Thymus (tissue), 14 donors: ENCODE measurements at places on chromosomes 16 and 17.
A peak's percentile ranks its signal among the peaks of the same experiment; 100 is the strongest.

- no peak overlapping the region for H3K4me3 ChIP-seq
- H3K4me1 ChIP-seq, result peaks cover 11% of the 10 kb centered on the region
- DNase-seq, result no peak
- no peaks in the 10 kb centered on the region for H3K27me3 ChIP-seq
- H3K27ac ChIP-seq, result no peak overlapping the region
- no peaks in the 10 kb centered on the region for H3K36me3 ChIP-seq
These were observed 1.2 kb upstream of the FAM222B start for GRCh38 chr17:28843816-28844148.

- H3K4me3 ChIP-seq, result no peak overlapping the region
- H3K27ac ChIP-seq, result no peak overlapping the region
- no peaks in the 10 kb centered on the region for H3K27me3 ChIP-seq
- H3K36me3 ChIP-seq, result no peaks in the 10 kb centered on the region
These were observed 11.6 kb upstream of the RNF213 start for GRCh38 chr17:80248894-80249710.

GRCh38 chr17:17672453-17673368 is 8.5 kb upstream of the RAI1 start:
- H3K27me3 ChIP-seq, result no peaks in the 10 kb centered on the region
- no peak overlapping the region for H3K4me3 ChIP-seq
- H3K27ac ChIP-seq, result no peak overlapping the region
- peaks cover 68% of the 10 kb centered on the region for H3K4me1 ChIP-seq
- no peak for DNase-seq

- peaks cover 32% of the 10 kb centered on the region for H3K27me3 ChIP-seq
- peaks cover 8% of the 10 kb centered on the region for H3K4me1 ChIP-seq
- peak overlapping the region; percentile 59 for H3K4me3 ChIP-seq
- DNase-seq, result no peak
- H3K36me3 ChIP-seq, result peaks cover 4% of the 10 kb centered on the region
- H3K27ac ChIP-seq, result peak overlapping the region; percentile 36
These were observed 11.4 kb downstream of the HSD3B7 start for GRCh38 chr16:30996324-30996984.

GRCh38 chr17:44002141-44002848 is 2.1 kb upstream of the NAGS start:
- no peak overlapping the region for H3K27ac ChIP-seq
- no peak overlapping the region for H3K4me3 ChIP-seq
- H3K27me3 ChIP-seq, result peaks cover 46% of the 10 kb centered on the region
- no peak for DNase-seq
- H3K4me1 ChIP-seq, result peaks cover 10% of the 10 kb centered on the region

- peaks cover 8% of the 10 kb centered on the region for H3K36me3 ChIP-seq
- H3K27me3 ChIP-seq, result no peaks in the 10 kb centered on the region
- DNase-seq, result no peak
- H3K27ac ChIP-seq, result no peak overlapping the region
These were observed 169.5 kb downstream of the VPS53 start for GRCh38 chr17:545156-545555.

GRCh38 chr16:4081047-4081446 is 35.2 kb downstream of the ADCY9 start:
- peaks cover 11% of the 10 kb centered on the region for H3K4me1 ChIP-seq
- no peak overlapping the region for H3K4me3 ChIP-seq
- H3K27ac ChIP-seq, result no peak overlapping the region
- no peak for DNase-seq
- peaks cover 10% of the 10 kb centered on the region for H3K27me3 ChIP-seq

DNA sequence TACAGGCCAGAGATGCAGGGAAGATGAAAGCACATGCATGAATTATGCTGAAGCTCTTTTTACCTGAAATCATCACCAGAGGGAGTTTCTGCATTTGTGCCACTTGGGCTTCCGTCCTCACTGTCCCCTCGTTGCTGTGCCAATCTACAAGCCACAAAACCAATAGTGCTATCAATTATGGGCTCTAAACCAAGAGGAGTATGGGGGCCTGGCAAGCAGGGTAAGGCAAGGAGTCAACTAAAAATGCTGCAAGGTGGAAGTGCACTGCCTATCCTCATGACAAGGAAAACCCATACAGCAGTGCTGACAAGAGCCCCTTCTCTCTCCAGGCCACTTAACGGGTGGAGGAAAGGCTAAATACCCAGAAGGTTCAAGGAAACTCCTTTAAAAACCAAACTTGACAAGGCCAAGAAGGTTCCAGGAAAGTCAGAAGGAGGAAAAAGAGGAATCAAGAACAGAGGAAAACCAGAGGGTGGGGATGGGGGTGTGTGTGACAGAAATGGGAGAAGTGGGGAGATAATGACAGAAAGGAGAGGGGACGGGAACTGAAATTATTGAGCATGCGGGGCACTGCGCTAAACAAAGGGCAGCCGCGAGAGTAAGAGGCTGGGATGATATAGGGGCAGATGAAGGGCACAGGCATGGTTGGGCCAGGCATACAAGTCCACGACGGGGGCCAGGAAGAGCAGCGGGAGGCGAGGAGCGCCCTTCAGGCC is 674 bp downstream of the C17orf75 start:
- peaks cover 14% of the 10 kb centered on the region for H3K4me1 ChIP-seq
- peak; percentile 47 for DNase-seq
- no peaks in the 10 kb centered on the region for H3K27me3 ChIP-seq
- peaks cover 21% of the 10 kb centered on the region for H3K36me3 ChIP-seq
- peak overlapping the region; percentile 92 for H3K27ac ChIP-seq

DNA sequence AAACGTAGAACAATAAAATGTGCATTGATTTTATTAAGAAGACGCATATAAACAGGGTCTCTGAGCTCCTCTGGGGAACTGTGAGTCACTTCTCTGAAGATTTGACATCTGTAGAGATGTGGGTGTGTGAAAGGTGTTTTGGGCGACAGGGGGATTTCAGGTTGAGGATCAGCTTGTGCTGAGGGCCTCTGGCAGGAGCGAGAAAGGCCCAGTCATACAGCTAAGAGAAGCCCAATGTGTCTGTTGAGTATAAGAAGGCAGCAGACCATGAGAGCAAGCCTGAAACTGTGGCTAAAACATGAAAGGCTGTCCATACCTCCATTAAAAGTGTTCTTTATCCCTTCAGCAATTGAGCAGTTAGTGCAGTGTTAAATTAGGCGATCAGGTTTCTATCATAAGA is 406.5 kb upstream of the MON1B start:
- H3K27me3 ChIP-seq, result no peaks in the 10 kb centered on the region
- H3K4me1 ChIP-seq, result no peaks in the 10 kb centered on the region
- no peaks in the 10 kb centered on the region for H3K36me3 ChIP-seq
- H3K27ac ChIP-seq, result no peak overlapping the region
- no peak overlapping the region for H3K4me3 ChIP-seq

DNA sequence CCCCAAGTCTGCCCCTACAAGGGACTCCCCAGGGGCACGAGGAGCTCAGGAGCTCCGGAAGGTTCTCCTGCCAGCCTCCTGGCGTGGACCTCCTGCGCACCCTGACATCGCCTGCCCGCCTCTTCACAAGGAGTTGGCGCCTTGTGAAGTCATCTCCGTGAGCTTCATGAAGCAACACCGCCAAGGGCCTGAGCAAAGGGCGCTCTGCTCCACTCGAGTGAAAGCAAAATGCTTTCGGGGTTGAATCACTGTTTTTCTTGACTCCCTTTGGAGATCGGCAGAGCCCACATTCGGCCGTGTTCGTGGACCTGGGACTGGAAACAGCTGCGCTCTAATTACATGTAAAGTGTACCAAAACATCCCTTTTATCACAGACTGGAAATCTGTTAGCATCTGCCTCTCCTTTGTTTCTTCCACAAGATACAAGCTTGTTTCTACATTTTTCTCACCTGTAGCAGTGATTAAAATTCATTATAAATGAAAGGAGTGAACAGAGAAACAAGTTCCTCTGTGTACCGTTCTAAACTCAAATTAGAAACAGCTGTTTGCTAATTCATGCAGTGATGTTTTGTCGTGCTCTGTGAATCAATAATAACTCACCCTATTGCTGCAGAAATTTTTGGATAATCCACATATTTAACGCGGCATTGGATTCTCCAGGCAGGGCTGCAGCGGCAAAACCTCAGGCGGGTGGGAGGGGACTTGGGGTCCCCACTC is 203.3 kb downstream of the ZNF423 start:
- H3K27me3 ChIP-seq, result no peaks in the 10 kb centered on the region
- no peak overlapping the region for H3K4me3 ChIP-seq
- H3K27ac ChIP-seq, result no peak overlapping the region
- H3K36me3 ChIP-seq, result no peaks in the 10 kb centered on the region

DNA sequence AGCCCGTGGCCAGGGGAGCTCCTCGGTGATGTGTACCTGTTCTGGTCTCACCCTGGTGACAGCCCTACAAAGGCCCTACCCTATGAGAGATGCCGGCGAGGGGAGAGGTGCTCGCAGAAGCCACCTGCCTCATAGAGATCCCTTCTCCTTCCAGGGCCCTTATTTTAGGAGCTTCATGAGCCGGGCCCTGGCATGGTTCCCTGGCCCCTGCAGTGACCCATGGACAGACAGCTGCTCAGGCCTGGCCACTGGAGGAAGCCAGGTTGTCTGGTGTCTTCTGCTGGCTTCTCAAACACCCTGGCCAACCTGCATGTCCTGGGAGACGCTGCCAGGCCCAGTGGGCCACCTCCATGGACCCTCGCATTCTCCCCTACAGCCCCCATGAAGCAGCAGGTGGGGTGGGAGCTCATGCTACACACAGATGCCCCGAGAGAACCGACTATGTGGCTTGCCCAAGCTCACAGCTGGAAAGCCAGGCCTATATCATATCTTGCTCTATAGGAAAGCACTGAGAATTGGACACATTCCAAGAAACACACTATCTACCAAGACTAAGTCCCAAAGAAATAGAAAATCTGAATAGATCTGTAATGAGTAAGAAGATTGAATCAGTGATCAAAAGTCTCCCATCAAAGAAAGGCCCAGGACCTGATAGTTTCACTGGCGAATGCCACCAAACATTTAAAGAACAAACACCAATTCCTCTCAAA is 7.2 kb upstream of the AATK start:
- H3K4me1 ChIP-seq, result no peaks in the 10 kb centered on the region
- H3K27me3 ChIP-seq, result no peaks in the 10 kb centered on the region
- H3K36me3 ChIP-seq, result no peaks in the 10 kb centered on the region

GRCh38 chr17:28485049-28485448 is 11.6 kb downstream of the SLC13A2 start:
- no peak overlapping the region for H3K27ac ChIP-seq
- H3K27me3 ChIP-seq, result no peaks in the 10 kb centered on the region
- no peaks in the 10 kb centered on the region for H3K36me3 ChIP-seq

- no peak overlapping the region for H3K4me3 ChIP-seq
- no peaks in the 10 kb centered on the region for H3K27me3 ChIP-seq
- H3K27ac ChIP-seq, result no peak overlapping the region
- H3K4me1 ChIP-seq, result no peaks in the 10 kb centered on the region
- no peaks in the 10 kb centered on the region for H3K36me3 ChIP-seq
- no peak for DNase-seq
These were observed 4.8 kb upstream of the LPO start for GRCh38 chr17:58233543-58233942.
